ENCODE measurements at places on chromosomes 2 and 18. TPM values are rescaled to one million over a fixed set of nuclear protein-coding genes. Genes with fewer than 3 reads are reported as not detected.

DNA sequence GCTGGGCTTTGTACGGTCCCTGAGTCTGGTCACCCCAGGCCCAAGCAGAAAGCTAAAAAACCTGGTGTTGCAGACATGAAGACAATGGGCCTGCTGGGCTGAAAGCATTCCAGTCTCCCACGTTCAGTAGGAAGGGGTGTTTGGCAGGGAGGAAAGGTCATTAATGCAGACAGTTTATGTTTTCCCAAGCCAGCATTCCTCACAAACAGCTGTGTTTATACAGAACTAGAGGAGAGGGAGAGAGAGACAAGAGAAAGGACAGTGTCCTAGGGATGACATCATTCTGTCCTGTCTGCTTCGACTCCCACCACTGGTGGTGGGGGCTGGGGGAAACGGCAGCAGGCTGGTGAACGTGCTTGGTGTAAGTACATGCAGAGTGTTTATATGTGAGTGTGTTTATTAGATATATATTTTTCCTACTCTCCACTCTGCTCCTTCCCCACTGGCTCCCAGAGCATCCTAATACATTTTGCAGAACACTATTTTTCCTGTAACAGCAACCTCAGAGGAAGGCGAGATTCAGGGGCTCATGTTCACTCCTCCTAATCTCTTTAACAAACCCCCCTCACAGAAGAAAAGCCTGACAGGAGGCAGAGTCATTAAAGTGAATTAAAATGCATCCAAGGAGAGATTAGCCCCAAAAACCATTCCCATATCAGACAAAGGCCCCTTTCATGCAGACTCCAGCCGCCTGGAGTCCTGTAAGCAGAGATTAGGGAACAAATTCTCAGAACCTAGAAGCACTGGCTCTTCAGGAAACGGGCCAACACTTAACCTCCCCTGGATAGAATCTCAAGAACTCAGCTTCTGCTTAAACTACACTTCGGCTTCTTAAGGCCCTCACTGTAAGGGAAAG, 380.4 kb downstream of the TNS1 start:
- H3K4me1 ChIP-seq: no peaks in the 10 kb centered on the region
- H3K36me3 ChIP-seq: no peaks in the 10 kb centered on the region
- H3K27ac ChIP-seq: no peak overlapping the region
- H3K4me3 ChIP-seq: no peak overlapping the region

DNA sequence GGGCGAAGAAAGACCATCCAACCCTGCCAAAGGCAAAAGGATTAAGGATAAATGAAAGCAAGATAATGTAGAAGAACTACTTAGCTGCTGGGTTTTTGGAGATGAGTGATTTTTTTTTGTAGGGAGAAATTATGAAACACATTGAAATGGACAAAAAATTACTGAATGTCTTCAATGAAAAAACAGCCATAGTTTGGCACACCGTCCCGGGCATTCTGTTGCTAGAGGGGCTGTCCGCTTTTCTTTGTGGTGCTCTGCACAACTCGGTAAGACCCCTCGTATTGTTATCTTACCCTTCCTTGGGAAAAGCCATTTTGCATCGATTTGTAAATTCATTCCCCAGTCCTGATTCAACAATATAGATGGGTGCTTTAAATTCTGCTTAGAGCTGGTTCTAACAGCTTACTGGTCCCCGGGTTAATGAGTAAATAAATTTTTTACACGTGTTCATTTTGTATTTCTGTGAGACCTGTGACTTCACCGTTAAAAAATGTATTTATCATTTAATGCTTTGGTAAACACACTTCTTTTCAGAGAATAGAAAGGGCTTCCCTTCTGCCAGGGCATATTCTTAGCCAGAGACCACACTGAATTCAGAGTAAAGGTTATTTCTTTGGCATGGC, 912 bp upstream of the LAPTM4A start:
- H3K4me3 ChIP-seq: peak overlapping the region; percentile 83
- H3K36me3 ChIP-seq: no peaks in the 10 kb centered on the region
- peaks cover 34% of the 10 kb centered on the region for H3K4me1 ChIP-seq
- no peak for DNase-seq

- no peak for DNase-seq
- H3K27me3 ChIP-seq: no peaks in the 10 kb centered on the region
- no peaks in the 10 kb centered on the region for H3K36me3 ChIP-seq
- H3K27ac ChIP-seq: no peak overlapping the region
- no peak overlapping the region for H3K4me3 ChIP-seq
Observed at GRCh38 chr2:215982465-215982875, 30.9 kb downstream of the MREG start.

DNA sequence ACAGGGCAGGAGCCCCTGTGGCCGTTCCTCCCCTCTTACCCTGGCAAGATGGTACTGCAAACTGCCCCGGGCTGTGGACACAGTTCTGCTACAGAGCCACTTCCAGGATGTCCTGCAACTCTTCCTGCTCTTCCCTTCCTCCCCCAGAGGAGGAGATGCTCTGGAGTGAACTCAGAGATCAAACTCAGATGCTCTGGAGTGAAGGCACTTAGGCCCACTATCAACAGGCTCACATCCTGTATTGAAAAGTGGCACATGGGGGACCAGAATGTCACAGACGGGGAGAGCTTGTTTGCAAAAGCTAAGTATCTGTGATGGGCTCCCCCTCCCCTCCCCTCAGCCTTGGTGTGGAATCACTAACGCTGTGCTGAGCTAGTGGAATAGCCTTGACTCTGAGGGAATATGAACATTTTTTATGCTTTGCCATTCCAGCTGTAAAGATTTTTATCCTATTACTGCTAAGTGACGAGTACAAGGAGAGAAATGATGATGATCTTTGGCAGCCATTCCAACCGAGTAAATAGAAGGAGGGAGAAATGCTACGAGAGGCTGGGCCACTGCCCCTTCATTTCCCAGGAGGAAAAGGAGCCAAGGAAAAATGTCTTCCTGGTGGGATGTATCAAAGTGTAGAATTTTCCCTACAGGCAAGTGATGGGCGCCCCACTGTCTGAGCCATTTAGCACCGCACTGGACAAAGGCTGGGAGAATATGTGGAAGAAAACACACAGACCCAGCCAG, 152.6 kb downstream of the GALNT14 start:
- no peak overlapping the region for H3K4me3 ChIP-seq
- no peak for DNase-seq
- H3K36me3 ChIP-seq: no peaks in the 10 kb centered on the region
- no peaks in the 10 kb centered on the region for H3K4me1 ChIP-seq

- no peaks in the 10 kb centered on the region for H3K27me3 ChIP-seq
- H3K36me3 ChIP-seq: peaks cover 10% of the 10 kb centered on the region
- DNase-seq: no peak
- peaks cover 30% of the 10 kb centered on the region for H3K4me1 ChIP-seq
Observed at GRCh38 chr18:57621246-57621604, 411 bp downstream of the NARS1 start.

DNA sequence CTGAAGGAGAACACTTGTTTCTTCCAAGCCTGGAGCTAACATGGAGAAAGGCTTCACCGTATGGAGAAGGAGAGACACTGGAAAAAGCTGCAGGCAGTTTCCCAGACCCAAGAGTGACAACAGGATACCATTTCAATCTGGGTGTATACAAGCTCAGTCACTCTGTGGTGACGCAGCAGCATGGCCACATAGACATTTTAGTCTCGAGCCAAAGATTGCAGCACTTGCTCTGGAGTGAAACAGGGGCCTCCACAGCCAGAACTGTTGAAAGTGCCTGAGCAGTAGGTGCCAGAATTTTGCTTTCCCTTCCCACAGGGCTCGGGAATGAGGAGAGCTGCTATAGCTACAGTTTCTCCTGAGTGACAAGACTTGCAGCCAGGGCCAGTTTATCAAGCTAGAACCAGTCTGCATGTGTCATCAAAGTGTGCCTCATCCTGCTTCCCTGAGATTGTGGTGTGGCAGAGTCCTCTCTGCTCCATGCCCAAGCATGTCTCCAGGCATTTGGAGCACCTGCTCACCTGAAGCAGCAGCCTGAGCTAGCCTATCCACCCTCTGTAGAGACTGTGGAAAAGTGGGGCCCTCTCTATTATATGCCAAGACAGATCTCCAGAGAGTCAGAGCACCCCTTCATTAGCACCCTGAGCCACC, 234.6 kb upstream of the CDH19 start:
- DNase-seq: no peak
- H3K36me3 ChIP-seq: no peaks in the 10 kb centered on the region
- H3K4me1 ChIP-seq: no peaks in the 10 kb centered on the region
- H3K27ac ChIP-seq: no peak overlapping the region
- H3K4me3 ChIP-seq: no peak overlapping the region

DNA sequence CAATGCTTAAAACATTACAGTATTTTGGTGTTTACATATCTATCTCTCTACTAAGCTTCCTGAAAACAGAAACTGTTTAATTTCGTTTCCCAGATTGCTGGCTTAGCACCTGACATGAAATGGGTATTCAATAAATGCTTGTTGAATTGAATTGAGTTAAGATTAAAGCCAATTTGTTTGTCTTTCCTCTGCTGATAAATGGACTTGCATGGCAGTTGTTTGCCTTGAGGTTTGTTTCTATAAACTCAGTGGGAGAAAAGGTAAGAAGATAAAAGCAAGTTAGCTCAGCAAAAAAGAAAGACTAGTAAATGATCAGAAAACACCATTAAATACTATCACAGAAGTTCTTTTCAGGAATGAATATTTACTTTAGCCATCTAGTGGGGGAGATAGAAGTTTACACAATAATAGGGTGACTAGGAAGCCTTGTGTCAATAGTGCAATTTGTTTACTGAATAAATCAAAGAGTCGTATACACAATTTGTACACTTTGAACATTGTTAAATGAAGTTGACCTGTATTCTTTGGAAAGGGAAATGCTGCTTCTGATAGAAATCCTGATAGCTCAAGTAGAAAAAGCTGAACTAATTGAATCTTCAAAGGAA, 754.5 kb upstream of the FAM98A start:
- no peaks in the 10 kb centered on the region for H3K36me3 ChIP-seq
- H3K27ac ChIP-seq: no peak overlapping the region
- no peak for DNase-seq
- no peaks in the 10 kb centered on the region for H3K27me3 ChIP-seq
- H3K4me3 ChIP-seq: no peak overlapping the region

DNA sequence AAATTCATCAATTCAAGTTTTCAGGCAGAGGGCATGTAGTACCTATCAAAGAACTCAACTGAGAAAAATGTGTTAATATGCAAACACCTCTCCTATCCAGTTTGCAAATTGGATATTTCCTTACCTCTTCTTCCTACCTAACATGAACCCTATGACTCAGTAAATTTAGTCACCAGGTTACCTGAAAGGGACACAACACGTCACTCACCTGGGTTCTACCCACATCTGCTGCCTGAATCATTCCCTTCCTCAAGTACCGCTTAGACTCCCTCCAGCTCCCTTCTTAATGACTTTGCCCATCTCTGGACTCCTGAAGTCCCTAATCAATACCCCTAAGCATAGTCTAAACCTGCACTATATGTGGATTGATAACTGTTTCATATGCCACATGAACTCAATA, 10.4 kb downstream of the ANKRD44 start:
- H3K27ac ChIP-seq: no peak overlapping the region
- no peaks in the 10 kb centered on the region for H3K27me3 ChIP-seq
- H3K36me3 ChIP-seq: peaks cover 4% of the 10 kb centered on the region
- peaks cover 69% of the 10 kb centered on the region for H3K4me1 ChIP-seq
- no peak for DNase-seq
- no peak overlapping the region for H3K4me3 ChIP-seq

DNA sequence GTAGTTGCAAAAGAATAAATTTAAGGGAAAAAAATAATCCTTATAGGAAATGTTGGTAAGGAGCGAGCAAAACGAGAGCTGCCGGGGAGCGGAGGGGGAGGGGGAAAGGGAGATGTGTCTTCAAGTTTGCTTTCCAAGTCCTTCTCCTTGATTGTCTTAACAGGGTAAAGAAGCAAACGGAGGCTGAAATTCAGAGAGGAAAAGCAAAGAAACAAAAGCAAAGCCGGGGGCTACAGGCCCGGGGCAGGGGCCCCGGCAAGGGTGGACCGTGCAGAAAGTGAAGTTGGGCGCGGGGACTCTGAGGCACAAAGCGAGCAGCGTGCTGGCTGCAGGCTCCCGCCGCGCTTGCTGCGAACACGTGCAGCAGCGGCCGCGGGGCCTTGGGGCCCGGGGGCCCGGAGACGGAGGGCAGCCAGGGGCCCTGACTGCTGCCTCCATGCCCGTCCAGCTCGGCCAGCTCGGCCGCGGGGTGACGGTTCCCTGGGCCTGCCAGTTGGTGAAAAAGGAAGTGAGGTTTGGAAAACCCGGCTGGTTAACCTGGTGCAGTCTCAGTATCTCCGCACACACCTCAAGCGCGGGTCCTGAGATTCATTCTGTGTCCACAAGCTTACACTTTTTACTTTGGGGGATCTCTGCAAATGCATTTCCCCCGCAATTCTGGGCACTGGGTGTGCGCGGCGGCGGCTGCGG, 4.1 kb downstream of the BCL11A start:
- DNase-seq: peak; percentile 71
- peak overlapping the region; percentile 82 for H3K4me3 ChIP-seq
- peaks cover 31% of the 10 kb centered on the region for H3K4me1 ChIP-seq
- H3K36me3 ChIP-seq: peaks cover 11% of the 10 kb centered on the region
- H3K27me3 ChIP-seq: no peaks in the 10 kb centered on the region

DNA sequence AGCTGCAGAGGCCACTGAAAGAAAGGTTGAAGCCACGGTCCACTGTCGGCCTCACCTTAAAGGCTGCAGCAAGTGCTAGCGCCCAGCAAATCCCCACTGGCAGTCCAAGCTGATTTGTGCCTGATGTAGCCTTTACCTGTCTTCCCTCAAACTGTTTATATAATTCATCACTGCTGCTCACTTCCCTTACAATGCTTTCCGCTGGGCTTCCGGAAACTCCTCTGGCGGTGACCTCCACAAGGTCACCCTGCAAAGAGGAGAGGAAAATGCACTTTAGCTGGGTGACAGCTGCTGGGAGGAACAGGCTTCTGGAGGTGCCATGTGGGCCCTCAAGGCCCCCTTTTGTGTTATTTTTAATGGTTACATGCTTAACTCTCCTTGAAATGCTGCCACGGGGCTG, 126.2 kb downstream of the CMPK2 start:
- no peak for DNase-seq
- no peaks in the 10 kb centered on the region for H3K27me3 ChIP-seq
- no peak overlapping the region for H3K27ac ChIP-seq

Gene GBX2
- polyA plus RNA-seq: not detected

- H3K36me3 ChIP-seq: no peaks in the 10 kb centered on the region
- H3K27ac ChIP-seq: no peak overlapping the region
- no peak for DNase-seq
- no peak overlapping the region for H3K4me3 ChIP-seq
Observed at GRCh38 chr2:30627151-30627550, 180.1 kb downstream of the CAPN13 start.

Gene MYOM1
- 0.05 TPM for polyA plus RNA-seq

Gene TXNDC2
- 0.36 TPM for polyA plus RNA-seq

- no peaks in the 10 kb centered on the region for H3K4me1 ChIP-seq
Observed at GRCh38 chr2:229133155-229133772, 137.8 kb downstream of the PID1 start.

Gene DES
- 2.4 TPM for polyA plus RNA-seq
